GM04504 (cell line): ENCODE measurements at places on chromosomes 12 and 14.

DNA sequence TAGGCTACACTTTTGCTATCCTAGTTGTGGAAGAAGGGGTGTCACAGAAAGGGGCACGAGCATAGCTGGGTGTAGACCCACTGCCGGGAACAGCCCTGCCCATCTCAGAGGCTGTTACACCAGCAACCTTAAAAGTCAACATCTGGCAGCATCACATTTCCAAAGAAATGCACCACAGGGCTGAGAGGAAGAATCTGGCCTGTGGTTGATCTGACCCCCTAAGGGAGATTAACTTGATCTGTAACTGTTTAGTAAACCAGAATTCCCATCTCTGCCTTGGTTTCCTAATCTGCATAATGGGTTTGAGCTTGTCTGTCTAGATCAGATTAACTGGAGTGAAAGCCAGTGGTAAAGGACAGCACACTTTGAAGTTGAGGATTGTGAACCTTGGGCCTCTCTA, 1.3 kb downstream of the LRP1-AS start:
- DNase-seq, result no peak

DNA sequence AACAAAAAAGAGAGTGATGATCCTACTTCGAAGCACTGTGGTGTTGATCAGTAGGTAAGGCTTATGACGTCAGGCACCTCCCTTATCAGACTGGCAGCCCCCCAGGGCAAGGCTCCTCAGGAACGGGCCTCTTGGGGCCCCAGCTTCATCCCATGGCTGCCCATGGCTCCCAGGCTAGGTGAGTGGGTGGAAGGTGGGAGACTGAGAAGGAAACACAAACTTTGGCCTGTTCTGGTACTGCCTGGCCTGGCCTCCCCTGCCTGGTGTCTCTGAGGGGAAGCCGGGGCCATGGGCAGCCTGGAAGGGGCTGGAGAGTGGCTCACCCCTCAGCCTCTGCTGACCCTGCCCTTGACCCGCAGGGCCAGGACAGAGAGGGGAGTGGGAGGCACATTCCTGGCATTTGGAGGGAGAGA, 38.9 kb downstream of the KRT80 start:
- DNase-seq, result no peak

DNA sequence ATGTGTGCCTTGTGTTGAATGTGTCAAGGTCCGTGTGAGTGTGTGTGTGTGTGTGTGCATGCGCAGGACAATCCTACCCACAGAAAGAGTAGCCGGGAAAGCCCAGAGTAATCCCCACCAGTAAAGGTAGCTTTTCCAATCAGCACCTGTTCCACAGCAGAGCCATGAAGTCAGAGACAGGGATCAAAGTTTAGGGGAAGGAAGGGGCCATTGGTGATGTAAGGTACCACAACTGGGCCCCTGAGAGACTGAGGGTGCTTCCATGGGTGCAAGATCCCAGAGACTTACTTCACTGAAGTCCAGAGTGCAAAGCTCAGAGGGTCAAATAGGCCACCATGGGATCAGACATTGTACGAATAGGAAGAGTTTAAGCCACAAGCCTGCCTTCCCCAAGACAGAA, 20.5 kb downstream of the OR10P1 start:
- no peak for DNase-seq

DNA sequence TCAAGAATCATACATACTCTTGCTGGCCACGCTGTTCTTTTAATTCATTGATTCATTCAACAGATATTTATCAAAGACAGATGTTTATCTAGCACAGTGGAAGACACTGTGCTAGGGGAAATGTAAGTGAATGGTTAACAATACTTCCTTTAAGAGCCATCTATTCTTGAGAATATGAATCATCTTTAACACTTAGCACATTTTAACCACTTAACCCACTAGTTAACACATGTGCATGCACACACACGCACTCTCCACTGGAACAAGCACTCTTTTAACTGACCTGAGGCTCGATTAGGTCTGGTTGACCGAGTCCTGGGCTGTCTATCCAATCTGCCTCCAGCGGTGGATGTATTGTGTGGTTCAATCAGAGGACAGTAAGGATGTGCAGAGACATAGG, 34.6 kb downstream of the LMNTD1 start:
- no peak for DNase-seq

DNA sequence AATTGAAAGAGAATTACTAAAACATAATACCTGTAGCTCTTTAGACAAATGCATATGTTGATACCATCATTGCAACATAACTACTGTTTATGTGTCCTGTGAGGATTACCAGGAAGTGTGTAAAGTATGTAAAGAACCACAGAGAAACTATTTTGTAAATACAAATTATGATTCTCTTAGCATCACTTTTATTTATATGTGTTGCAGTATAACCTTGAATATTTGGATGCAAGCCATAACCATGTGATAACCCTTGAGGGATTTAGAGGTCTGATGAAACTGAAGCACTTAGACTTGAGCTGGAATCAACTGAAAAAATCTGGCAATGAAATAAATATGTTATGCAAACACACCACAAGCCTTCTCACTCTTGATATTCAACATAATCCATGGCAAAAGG, 77.5 kb downstream of the LRRC9 start:
- DNase-seq, result no peak

- no peak for DNase-seq
Observed at GRCh38 chr14:99241325-99242010, 30.5 kb downstream of the BCL11B start.

DNA sequence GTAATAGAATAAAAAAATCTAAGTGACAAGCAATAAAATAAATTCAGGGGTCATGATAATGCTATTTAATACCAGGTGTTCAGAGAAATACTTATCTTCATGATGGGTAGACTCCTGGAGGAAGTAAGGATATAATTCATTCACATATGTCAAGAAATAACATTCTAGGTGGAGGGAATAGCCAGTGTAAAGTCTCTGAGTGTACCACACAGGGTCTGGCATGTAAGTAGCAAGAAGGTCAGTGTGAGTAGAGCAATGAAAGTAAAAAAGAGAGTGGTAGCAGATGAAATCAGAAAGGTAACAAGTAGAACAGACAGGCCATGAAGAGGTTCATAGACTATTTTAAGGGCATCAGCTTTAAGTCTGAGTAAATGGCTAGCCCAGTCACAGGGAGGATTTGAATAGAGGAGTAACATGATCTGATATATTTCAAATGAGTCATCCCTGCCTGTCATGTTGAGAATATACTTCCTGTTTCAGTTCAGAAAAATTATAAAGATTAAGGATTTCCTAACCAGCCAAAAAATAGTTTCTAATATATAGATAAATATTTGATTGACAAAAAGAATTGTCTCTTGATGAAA, 519.9 kb downstream of the C12orf50 start:
- no peak for DNase-seq

GRCh38 chr14:65502676-65503124, 90.2 kb downstream of the FUT8 start:
- no peak for DNase-seq

GRCh38 chr14:34075042-34075744, 124.3 kb upstream of the EGLN3 start:
- DNase-seq, result no peak

DNA sequence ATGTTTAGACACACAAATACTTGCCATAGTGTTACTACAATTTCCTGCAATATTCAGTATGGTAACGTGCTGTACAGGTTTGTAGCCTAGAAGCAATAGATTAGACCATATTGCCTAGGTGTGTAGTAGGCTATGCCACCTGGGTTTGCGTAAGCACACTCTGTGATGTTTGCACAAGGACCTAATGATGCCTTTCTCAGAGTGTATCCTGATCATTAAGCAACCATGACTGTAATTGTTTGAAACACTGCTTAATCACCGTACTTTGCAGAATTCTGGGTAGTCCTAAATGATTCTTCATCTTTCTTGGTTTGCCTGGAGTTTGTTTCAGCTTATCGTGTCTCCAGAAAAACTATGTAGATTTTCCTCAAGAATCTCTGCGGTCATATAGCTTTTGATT, 11.2 kb upstream of the TCP11L2 start:
- DNase-seq, result no peak

DNA sequence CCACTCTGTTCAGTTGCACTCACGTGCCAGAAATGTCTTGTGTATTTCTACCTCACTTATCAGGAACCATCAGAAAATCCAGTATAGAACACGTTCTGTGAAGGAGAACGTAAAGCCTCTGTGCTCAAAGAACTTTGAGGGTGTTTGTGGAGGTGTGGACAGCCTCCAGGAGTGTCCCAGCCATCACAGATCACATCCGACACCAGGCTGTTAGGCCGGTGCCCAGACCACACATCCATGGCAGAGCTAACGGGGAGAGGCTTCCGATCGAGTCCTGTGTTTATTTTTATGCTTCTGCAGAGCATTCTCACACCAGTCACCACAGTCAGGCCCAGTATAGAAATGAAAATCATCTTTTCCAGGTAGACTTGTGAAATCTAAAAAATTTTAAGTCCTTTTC, 53.6 kb downstream of the TPCN1 start:
- no peak for DNase-seq

- DNase-seq, result no peak
Observed at GRCh38 chr12:25894759-25895158, 63.7 kb upstream of the RASSF8 start.

DNA sequence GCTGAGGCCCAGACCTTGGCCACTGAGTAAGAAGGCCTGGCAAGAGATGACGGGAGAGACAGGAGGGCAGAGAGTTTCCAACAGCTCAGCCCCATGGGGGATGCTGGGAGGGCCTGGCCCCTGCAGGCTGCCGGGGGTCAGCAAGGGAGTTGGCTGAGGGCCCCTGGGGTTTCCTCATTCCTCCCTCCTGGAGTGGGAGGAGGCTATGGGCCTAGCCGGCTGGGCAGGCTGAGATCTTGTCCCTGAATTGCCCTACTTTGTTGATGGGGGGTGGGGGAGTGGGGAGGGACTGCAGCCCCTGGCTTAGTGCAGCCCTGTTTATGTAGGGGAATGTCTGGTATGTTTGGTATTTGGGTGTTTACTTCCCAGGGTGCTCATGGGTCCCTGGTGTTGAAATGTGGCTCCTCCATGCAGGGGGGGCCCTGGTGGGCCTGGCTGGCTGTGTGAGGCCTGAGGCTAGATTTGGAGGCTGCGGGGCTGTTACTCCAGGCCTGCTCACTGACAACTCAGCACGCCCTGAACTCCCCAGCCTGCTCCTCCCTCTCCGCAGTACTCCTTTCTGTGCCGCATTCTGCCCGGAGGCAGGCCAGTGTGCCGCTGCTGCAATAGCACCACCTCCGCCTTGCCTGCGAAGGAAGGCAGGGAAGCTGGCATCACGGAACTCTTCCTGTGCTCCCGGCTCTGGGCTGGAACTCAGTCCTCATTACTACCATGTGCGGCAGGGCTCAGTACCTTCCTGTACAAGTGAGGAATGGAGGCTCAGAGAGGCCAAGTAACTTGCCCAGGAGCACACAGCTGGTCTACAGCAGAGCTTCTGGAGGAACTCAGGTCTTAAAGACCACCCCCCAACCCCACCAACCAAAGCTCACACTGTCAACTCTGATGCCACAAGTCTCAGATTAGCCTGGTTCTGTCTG, 25.3 kb downstream of the JDP2 start:
- peak; percentile 86 for DNase-seq

DNA sequence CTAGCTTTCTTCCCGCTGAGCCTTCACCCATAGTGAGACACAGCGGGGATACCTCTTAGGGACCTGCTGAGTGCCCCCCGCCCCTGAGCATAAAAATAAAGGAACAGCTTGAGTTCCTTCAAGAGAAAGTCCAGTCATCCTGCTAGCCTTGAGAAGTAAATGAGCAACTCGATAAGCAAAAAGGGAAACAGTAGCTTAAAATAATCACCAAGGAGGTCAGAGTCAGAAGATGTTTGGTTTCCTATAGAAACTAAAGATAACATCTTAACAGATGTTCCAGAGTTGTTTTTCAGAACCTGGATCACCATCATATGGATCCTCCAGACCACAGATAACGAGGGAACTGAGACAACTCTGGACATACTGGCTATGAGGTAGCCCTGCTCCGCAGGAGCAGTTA, 94.0 kb downstream of the BCAT1 start:
- DNase-seq, result no peak

DNA sequence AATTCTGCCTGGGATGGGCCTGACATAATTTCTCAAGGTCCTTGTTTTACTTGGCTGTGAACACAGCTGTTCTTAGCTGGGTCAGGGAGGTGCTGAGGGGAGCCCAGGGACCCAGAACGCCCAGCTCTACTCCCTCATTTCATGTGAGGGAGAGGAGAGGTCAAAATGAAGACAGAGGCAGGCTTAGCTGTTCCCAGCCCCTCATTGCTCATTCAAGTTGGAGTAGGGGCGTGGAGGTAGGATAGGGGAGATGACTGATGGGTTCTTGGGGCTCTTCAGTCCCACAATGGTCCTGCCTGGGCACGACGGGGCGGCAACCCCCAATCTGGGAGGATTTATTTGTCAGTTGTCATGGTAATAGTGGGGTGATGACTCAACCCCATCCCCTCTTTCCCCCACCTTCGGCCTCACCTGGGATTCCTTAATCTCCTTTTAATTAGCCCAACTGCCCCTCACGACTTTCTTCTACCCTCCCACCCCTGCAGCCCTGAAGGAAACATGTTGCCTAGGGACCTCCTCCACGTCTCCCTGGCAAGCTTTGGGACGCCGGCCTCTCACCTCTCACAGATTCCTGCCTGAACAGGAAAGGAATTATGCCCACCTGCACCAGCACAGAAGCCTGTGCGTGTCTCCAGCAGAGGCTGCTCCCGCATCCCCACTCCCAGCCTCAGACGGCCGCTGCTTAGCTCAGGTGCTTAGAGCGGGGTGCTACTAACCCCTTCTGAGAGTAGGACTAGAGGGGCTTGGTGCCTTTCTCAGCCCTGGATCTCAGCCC, 10.2 kb downstream of the SPRYD3 start:
- DNase-seq, result no peak

GRCh38 chr12:126936181-126936851, 1330.7 kb upstream of the TMEM132C start:
- no peak for DNase-seq

DNA sequence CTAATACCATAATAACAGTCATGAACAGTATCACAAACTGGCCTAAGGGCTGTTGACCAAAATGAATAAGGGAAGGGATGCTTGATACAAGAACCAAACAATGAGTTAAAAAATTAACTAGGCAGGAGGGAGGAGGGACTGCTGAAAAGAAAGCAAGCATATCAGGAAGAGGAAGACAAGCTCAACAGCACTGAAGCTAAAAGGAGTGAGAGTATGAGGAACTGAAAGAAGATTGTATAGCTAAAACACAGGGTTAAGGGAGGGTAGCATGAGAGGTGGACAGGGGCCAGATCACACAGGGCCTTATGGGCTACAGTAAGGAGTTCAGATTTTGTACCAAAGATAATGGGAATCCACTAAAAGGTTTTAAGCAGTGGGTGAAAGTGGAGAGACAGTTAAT, 34.1 kb downstream of the ITGA7 start:
- no peak for DNase-seq

DNA sequence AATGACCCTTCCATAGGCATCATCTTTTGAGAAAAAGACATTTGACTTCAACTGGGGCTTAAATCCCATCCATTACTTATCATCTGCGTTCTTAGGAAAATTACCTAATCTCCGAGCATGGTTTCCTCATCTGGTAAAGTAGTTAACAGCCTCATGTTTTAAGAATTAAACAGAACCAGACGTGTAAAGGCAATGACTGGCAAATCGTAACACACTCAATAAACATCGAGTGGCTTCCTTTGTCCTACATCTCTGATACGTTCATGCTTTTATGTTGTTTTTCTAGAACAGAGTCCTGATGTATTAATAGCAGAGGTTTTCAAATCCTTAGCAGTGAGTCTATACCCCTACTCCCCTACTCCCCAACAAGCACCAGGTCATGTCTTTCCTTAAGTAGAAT, 189.7 kb upstream of the RGS6 start:
- no peak for DNase-seq

- no peak for DNase-seq
Observed at GRCh38 chr12:111063295-111064026, 143.1 kb upstream of the MYL2 start.

- peak; percentile 60 for DNase-seq
Observed at GRCh38 chr12:123062681-123063486, 82.4 kb downstream of the ARL6IP4 start.
